ENCODE measurements at places on chromosomes 6 and 20.

DNA sequence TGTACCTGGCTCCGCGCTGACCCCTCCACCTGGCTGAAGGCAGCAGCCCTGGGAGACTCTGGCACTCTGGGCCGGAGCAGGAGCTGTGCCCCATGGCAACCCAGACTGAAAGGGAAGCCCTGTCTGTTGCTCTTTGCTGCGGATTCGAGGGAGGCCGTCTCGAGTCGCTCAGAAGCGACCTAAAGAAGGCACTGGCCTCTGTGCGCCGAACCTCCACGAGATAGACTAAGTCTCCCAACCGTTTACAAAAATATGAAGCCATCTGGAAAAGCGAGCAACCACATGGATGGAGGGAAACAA is 10.5 kb upstream of the TBX18 start:
- no peak for DNase-seq

- no peak for DNase-seq
These were observed 13.1 kb downstream of the UTRN start for GRCh38 chr6:144298194-144298593.

DNA sequence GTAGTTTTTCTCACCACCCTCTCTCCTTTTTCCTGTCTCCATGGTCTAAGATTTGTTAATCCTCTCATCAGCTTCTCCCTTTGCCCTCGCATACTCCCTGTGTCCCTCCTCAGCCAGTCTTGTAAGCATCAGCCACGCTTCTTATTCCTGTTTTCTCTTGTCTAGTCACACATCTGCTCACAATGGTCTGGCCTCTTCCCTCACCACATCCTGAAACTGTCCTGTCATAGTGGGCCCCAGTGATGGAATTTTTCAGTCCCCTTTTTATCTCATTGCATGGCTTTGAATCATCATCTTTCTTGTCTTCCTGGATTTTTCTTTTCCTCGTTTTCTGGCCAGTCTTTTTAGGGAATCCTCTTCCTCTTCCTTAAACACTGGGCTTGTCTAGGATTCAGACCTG is 57.2 kb downstream of the GFRA4 start:
- DNase-seq: no peak

DNA sequence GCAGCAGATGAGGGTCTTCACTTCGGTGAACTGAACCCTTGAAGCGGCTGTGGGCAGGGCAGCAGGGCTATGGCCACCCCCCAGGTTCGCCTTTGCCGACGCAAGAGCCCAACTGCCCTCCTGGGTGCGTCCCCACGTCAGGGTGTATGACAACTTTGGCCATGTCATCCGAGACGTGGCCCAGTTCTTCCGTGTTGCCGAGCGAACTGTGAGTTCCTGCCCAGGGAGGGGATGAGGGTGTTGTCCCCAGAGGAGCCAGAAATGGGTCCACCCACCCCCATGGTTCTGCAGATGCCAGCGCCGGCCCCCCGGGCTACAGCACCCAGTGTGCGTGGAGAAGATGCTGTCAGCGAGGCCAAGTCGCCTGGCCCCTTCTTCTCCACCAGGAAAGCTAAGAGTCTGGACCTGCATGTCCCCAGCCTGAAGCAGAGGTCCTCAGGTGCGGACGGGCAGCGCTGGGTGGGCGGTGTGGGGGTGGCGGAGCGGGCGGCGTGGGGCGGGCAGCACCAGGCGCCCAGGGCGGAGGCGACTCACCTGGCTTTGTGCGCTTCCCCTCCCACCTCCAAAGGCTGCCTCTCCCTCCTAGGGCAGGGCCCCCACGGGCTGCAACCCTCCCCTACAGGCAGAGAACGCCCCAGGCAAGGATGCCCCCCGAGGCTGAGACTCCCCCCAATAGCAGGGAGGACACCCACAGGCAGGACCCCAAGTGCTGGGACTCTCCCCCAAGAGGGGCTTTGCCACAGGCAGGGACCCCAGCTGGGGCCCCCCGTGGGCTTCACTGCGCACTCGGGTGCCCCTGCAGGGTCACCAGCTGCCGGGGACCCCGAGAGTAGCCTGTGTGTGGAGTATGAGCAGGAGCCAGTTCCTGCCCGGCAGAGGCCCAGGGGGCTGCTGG is 6.2 kb upstream of the TNFRSF6B start:
- no peak for DNase-seq

GRCh38 chr6:52393780-52394179 is 26.4 kb upstream of the EFHC1 start:
- no peak for DNase-seq

DNA sequence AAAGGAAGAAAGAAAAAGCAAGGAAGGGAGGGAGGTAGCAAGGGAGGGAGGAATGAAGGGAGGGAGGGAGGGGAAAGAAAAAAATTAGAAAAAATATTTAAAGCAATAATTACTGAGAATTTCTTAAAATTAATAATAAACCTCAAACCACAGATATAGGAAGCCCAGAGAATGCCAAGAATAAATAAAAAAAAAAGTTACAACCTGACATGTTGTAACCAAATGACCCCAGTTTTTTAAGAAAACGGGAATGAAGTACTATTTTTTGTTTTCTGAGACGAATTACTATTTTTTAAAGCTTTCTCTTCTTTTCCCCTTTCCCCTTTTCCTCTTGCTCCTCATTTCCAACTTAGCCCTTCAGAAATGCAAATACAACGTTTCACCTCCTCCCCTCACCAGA is 16.7 kb downstream of the SLC17A1 start:
- DNase-seq: no peak

- DNase-seq: no peak
These were observed 51.3 kb upstream of the EIF2S2 start for GRCh38 chr20:34163307-34163706.

Data from GM18507 (cell line).